ENCODE measurements at places on chromosomes 5 and 9.

DNA sequence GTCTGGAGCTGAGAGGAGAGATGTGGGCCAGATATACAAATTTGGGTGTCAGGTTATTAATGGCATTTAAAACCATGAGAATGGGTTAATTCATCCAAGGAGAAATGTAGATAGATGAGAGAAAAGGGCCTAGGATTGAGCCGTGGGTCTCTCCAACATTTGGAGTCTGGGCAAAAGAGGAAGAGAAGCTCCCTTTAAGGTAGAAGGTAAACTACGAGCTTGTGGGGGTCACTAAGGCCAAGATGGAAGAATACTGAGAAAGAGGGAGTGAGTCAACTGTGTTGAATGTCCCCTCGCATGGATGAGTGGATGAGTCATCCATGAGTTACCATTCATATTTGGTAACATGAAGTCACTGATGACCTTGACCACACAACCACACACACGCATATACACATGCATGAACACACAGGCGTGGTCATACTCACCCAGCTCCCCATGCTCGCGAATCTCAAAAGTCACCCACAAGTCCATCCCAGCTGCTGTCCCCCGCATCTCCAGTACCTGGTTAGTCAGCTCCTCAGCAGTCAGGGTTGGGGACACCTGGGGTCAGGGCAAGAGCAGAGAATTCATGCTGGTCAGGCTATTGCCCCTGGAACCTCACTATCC, 6.8 kb upstream of the FCHSD1 start:
- DNase-seq = no peak

DNA sequence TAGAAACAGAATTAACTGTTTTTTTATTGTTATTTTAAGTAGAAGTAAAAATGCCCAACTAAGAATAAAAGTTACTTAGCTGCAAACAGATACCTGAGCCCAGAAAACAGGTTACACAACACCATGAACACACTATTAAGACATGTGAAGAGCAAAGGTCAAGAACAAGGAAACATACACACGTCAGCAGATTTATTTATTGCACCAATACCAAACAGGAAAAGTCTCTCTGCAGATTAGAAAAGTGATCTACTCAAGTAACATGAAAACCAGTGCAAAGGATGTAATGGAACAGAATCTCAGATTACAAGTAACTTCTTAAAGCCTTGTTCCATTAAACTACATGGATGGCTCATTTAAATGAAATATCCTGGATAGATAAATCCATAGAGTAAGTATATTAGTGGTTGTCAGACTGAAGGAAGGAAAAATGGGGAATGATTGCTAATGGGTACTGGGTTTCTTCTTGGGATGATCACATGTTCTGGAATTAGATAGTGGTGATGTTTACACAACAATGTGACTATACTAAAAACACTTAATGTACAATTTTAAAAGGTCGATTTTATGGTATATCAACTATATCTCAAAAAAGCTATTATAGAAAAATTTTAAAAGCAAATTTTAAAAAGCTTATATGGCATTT, 6.1 kb downstream of the SAR1B start:
- no peak for DNase-seq

DNA sequence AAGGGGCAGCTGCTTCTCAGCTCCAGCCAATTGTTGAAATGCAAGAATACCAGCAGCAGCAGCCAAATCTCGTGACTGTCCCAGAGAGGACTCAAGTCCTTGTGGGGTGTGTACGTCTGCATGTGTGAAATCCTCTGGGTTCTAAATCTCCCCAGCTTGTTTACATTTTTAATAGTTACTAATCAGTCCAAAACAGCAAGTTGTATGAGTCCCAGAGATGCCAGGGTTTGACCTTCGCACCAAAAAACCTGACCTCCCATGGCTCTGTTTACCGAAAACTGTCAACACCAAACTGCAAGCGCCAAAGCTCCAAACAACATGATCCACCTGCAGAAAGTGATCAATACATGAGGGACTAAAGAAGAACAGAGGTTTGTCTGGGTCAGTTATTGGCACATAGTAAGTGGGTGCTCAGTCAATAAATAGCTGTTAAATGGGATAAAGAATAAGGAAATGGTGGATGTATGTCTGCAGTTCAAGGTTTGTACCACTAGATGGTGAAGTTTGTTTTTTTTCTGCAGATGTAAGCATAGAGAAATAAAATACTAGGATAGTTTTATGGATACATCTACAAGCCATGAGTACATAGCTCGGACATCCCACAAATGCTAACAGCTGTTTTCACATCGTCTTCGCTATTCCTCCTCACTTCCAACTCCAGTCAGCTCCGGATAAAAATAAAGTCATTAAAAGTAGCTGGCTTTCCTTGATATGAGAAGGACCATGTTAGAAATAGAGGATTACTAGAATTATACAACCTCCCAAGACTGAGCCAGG, 85.3 kb upstream of the ADRB2 start:
- no peak for DNase-seq

GRCh38 chr9:131679261-131680020, 60.4 kb downstream of the RAPGEF1 start:
- no peak for DNase-seq

DNA sequence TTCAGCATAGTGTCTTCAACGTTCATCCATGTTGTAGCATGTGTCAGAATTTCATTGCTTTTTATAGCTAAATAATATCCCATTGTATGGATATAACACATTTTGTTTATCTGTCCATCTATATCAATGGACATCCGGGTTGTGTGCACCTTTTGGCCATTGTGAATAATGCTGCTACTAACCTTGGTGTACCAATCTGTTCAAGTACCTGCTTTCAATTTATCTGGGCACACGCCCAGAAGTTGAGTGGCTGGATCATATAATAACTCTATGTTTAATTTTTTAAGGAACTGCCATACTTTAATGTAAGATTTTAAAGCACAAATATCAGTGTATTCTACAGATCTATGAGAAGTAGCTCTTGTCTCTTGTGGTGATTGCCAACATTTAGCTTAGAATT, 43.5 kb downstream of the SCAI start:
- DNase-seq = no peak

DNA sequence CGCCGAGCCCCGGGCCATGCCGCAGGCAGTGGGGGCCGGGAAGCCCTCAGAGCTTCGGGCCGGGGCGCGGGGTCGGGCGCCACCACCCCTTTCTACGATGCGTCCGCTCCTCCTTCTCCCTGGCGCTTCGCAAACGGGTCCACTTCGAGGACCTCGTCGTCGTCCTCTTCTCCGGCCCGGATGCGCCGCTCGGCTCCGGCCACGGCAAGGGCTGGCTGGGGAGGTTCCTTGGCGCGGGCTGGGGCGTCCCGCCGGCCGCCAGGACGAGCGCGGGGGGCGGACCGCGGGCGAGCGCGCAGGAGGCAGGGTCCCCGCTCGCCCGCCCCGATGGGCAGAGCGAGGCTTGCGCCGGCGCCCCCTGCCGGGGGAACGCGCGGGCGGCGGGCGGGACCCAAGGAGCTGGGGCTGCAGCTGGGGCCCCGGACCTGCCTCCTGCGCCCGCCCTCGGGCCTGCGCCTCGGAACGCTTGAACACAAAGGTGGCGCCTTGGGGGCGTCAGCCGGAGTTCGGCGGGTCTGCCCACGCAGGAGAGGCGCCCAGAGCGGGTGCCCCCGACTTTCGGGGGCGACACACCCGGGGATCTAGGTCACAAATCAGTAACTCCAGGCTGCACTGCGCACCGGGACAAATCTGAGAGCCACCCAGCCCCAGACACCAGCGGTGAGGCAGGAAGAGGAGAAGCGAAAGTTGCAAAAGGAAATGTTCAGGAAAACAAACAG, at the start of gene ROR2:
Gene ROR2, minus strand, starts transcription at position 283 of the 719 bp plus-strand sequence.
- DNase-seq = no peak

All from T-helper 17 cell (primary cell).